ENCODE measurements at places on chromosomes 2 and 18. TPM values are rescaled to one million over a fixed set of nuclear protein-coding genes. Genes with fewer than 3 reads are reported as not detected.

The SP110 gene
- total RNA-seq, result 18.2 TPM

The DUSP19 gene
- total RNA-seq, result 1.6 TPM

DNA sequence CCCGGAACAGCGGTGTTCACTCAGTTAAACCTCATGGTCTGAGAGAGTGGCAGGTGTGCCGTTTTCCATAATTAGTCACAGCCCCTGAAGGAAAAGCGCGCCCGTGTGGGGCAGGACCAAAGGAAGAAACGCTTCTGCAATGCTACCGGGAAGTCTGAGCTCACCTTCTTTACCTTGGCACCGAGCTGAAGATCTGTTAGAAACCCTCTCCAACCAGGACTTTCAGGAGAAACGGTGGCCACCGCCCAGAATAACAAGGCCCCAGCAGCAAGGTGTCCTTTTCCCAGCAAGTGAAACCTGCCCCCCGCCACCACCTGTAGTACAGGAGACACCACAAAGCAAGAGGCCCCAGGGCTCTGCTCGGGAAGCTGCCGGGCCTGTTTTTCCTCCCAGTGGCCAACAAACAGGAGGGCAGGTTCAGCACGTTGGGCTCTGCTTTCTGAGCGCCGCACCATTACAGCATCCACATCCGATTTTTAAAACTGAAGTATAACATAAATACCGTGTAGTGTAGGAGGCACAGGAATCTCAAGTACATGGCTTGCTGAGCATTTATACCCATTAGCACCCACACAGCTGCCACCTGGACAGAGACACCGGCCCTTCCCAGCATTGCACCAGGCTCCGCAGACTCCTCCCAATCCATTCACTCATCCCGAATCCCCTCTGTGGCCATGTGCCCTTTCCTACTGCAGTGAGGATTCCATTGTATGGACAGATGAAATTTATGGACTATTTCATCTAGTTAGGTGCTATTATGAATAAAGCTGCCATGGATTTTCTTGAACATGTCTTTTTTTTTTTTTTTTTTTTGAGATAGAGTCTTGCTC, 121.8 kb upstream of the RIOK3 start:
- peak; percentile 87 for DNase-seq

DNA sequence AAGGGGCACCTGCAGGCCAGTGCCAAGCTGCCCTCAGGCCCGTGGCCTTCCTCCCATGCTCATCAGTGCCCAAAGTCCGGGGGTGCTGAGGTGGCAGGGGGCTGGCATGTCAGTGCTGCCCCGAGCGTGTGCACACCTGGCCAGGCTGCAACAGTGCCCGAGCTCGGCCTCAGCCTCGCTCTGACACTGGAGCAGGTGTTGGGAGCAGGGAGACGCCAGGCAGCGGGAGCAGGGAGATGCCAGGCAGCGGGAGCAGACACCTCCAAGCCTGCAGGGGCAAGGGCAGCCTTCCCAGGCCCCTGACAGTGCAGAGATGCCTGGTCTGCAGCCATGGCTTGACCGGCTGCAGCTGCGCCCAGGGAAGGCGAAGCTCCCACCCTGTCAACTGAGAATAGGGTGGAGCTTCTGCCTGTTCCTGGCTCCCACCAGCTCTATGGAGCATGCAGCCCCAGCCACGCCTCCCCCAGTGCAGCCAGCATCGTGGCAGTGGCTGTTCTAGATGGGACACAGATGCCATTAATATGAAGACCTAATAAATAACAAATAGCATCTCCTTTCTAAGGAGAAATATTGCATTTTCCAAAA, 82.4 kb downstream of the DTNB start:
- no peak for DNase-seq

- peak; percentile 32 for DNase-seq
These were observed 135.8 kb downstream of the HDAC4 start for GRCh38 chr2:239264838-239265651.

All from breast epithelium (tissue), 4 donors.